ENCODE measurements at places on chromosomes 16 and 17.

DNA sequence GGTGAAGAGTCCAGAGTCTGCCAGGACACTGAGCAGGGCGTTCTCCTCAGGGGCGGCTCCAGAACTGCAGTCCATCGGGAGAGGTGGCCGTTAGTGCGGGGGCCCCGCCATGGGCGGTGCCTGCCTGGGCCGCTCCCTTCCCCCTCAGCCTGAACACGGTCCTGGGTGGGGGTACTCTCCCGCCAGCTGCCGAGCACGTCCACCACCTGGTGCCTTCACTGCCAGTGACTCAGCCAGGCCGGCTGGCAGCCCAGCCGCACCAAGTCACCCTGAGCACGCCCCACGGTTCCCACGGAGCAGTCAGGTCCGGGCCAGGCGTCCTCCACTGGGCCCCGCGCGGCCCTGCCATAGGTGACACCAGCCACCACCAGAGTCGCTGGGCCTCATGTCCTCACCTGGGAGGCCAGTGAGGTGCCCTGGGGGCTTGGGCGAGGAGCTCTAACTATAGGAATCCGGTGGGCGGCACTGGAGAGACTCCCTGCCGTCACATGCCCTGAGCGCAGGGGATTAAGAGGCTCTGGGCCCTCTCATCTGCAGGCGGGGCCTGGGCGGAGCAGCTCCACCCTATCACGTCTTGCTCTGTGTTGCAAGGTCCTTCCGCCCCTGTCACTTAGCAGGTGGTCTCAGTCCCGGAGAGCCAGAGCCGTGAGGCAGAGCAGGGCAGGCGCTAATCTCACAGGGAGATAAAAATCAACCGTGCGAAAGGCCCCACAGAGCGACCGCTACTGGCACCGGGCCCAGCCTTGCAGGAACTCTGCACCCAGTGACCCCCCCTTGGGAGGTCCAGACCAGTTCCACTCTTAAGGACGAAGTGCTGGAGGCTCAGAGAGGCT, 14.3 kb downstream of the PIEZO1 start:
- peak; percentile 75 for DNase-seq

GRCh38 chr16:48850097-48850770, 240.3 kb upstream of the N4BP1 start:
- no peak for DNase-seq

DNA sequence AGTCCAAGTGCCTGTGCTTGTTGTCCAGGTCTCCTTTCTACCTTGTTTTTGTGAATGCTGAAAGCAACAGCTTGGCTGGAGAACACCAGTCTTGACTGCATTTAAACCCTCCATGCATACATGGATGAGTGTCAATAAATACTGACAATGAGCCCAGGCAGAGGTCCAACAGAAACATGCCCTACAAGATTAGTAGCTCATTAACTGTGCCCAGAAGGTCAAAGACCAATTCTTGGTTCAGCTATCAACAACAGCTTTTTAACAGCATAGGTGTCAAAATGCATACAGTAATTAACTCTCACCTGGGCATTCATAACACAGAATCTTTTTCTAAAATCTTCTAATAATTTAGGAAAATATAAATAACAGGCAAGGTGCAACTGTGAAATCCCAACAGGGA, 63.2 kb downstream of the N4BP1 start:
- DNase-seq = no peak

DNA sequence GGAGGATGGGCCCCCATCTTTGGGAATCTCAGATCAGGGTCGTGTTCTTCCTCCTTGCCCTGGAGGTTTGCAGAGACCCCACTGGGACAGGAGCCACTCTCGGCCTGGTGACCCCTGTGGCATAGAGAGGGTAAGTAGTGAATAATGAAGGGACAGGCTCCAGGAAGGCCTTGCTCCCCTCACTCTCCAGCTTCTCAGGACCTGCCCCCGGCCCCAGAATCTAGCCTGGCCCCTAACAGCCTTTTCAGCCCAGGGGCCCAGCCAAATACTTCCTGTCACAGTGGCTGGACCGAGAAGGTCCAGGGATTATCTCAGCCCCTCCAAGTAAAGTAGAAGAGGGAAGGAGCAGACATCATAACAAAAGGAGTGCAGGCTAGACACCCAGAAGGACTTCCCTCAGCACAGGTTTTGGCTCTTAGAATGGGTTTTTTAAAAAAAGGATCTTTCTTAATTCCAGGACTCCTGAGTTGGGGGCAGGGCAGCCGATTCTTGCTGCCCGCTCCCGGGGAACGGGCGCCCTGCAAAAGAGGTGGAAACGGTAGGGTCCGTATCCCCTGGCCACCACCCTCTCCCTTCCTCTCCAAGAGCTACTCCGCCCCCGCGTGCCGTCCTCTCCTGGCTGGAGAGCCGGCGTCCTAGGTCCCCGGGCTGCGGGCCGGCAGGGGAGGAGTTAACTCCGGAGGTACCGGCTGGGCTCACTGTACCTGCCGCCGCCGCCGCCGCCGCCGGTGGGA, 559 bp upstream of the NXPH3 start:
- no peak for DNase-seq

- no peak for DNase-seq
These were observed 4.8 kb downstream of the GLIS2 start for GRCh38 chr16:4320571-4321137.

GRCh38 chr17:34998205-34998604, 17.9 kb downstream of the LIG3 start:
- peak; percentile 59 for DNase-seq
